ENCODE measurements at places on chromosomes 16 and 17.

DNA sequence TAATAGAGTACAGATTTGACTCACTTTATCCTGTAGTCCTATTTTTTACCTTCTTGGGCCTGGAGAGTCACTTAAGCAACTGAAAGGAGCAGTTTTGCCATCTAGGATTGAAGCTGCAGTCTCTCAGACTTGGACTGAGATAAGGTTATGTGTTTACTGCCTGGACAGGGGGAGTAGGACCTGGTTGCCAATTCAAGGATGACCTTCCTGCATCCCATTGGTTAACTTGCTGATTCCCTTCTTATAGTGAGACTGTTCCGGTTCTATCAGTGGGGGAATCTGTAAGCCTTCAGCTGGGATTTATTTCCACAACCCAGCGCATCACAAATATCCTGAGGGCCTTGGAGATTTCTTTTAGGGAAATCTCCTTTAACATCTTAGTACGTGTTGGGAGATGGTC is 2.9 kb downstream of the UBN1 start:
- DNase-seq: no peak

DNA sequence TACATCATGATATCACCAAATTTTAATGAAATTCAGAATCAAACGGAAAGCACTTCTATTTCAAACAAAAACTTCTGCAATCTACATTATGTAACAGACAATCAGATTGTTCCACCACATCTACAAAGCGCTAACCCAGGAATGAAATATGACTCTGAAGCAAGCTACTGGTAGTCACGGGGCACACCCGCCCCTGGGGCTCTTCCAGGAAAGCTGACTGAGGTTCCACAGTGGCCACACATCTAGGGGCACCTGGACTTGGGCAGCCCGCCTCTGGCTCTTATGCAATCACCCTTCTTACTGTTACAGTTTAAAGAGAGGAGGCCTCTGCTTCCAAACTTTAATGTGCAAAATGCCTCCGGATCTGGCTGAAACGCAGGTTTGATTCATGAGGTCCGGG is 27.5 kb downstream of the ZCCHC14 start:
- no peak for DNase-seq

- DNase-seq: no peak
These were observed 24.9 kb downstream of the BAHCC1 start for GRCh38 chr17:81419886-81420768.

GRCh38 chr17:784143-784542 is 2.0 kb downstream of the MRM3 start:
- no peak for DNase-seq

GRCh38 chr16:74107795-74108610 is 188.6 kb upstream of the PSMD7 start:
- DNase-seq: peak; percentile 58

DNA sequence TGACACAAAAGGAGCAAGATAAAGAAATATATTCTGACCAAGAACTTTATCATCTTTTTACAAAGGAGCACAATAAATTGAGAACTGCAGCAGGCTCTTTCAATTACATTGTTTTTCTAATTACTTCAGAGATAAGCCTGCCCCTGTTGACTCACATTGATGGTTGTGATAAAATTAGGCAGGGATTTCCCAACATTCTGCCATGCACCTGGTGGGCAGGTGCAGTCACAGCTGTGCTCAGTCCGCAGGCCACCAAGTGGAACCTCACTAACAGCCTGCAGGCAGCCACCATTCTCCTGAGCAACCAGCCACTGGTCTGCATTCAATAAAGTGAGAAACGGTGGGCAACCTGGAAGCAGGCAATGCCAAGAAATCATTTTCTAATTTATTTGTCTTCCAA is 5.1 kb downstream of the FANCA start:
- DNase-seq: no peak

DNA sequence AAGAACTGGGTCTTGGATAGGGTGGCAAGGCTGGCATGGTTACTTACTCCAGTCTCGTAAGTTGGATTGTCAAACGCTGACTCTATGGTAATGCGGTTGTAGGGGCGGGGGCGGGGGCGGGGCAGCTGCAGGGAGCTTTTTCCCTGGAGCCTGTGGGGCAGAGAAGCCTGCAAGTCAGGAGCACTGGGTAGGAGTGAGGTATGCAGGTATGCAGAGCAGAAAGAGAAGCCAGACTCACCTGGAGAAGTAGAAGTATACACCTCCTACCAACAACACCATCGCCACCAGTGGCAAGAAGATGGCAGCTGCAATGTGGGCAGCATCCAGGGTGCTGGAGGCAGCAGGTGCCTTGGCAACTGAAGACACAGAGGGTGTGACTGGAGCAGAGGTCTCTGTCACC is 4.8 kb upstream of the PHF12 start:
- DNase-seq: no peak

Measured in HCT116 (cell line).